ENCODE measurements at places on chromosomes 7 and 10.

DNA sequence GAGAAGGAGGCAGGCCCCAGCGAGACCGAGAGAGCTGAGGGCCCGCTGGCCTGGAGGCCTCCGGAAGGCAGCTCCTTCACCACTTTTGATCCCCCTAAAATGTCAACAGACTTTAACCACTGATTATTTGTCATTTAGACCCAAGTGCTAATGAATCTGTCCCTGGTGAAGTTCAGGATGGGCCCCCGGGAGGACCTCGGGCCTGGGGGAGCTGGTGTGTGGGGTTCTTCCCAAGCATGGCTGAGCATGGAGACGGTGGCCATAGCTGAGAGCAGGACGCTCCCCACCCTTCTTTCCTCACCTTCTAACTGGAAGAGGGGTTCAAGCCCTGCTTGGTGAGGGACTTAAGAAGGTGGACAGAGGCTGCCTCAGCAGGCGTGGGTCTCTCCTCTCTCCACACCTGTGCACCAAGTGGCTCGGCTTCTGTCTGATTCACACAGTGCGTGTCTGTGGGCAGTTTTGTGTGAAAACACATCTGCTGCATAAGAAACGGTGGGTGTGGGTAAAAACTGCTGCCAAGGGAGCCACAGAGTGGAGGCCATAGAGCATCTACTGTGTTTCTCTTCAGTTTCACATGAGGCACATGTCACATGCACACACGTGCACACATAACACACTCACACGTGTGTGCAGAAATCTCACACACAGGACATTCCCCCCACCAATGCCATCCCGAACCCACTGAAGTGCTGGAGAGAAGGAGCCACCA is 53.5 kb upstream of the VIPR2 start:
- DNase-seq: no peak

GRCh38 chr10:22329150-22329549 is 8.3 kb downstream of the BMI1 start:
- DNase-seq: no peak

DNA sequence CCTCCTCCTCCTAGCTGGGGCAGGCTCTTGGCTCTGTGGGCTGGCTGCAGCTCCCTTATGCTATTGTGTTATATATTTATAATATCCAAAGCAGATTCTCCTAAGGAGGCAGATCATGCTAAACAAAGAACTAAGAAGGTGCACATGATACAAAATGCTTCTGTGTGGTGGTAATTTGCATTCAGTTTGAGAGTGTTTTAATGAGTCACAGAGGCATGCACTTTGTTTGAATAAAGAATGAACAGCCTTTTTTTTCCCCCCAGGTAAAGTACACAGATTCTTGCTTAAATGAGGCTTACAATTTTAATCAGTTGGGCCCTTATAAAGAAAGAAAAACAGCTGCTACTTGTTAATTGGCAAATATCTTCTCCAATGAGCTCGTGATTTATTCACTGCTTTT is 95.0 kb downstream of the FANK1 start:
- no peak for DNase-seq

GRCh38 chr10:100637785-100638184 is 102.0 kb downstream of the HIF1AN start:
- DNase-seq: no peak

DNA sequence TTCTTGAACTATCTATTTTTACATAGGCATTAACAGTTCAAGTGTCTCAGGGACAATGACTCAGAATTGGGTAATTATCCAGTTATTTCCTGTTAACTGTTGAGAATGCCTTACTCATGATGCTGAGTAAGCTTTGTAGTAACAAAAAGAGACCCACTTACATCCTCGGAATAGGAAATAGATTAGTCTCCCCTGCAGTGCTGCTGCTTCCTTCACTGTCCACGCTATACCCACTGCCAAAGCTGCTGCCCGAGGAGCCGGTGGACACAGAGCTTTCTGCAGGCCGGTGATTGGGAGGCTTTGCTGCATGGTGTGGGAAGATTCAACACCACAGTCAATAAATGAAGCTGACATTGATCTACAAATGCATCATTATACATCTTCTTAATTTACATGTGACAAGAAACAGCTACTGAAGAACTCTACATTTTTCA is 357.1 kb downstream of the PCLO start:
- DNase-seq: no peak

DNA sequence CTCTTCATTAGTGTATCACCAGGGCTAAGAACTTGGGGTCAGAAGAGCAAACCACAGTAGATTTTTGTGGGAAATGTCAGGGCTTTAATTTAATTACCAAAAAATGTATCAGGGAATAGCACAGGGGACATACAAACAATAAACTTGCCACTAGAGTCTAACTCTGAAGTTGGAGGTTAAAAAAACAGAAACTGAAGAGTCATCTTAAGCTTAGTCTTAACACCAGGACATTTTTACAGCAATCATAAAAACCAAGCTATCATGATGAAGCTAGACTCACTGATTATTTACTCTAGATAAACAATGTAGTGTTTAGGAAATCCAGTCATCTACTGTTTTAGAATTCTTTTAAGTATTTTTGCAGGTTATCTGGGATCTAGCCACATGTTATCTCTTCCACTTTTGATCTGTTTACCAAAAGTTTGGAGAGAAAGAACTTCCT is 48.4 kb upstream of the GLI3 start:
- no peak for DNase-seq

- DNase-seq: no peak
Observed at GRCh38 chr10:45395554-45395953, 21.5 kb downstream of the ALOX5 start.

- DNase-seq: no peak
Observed at GRCh38 chr7:130127404-130127803, 57.1 kb downstream of the KLHDC10 start.

DNA sequence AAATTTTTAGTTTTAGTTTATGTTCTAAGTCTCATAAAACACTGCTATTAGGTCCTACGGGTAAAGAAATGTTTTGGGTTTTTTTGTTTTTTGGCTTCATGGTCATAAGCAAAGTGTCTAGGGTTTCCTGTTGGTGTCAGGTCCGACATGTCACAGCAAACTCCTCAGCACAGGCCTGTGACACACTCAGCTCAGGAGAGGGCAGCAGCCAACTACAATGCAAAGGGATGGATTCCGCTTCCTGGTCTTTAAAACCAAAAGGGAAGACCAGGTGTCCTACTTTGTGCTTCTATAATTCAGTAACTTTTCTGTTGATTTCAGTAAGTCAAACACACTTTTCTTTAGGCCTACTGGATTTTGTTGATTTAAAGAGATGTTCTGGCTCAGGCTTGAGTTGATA is 83.8 kb upstream of the MACROH2A2 start:
- no peak for DNase-seq

GRCh38 chr7:32142649-32143048 is 72.4 kb upstream of the PDE1C start:
- no peak for DNase-seq

GRCh38 chr7:105003275-105003674 is 10.7 kb upstream of the KMT2E start:
- no peak for DNase-seq

DNA sequence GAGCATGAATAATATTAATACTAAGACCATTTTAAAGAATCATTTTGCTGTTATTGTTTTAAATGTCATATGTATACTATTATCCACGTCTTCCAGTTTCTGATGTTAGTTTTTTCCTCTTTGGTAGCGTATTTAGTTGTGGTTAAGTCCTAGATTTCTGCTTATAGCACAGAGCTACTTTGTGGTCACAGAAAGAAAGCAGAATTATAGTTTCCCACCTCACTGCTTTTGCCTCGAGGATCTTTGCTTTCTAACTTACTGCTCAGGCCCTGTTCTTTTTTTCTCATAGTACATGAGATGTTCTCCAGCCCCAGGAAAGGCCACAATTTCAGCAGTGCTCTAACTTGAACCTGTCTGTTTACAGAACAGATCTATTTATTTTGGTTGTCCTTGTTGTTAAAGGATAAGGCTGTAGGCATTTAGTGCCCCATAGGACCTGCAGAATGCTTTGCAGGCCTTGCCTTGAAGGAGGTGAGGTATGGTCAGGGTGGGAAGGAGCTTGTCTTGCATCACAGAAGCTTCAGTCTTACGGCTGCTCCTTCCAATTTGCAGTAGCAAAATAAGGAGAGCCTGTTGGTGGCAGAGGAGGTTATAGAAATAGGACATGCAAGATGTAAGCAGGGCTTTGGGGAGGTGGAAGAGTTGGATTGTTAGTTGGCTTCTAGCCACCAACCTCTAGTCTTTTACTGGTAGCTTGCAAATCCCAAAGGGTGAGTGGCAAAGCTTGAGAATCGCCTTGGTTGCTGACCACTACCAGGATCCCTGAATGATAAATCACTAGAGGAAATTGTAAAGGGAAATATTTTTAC is 129.1 kb downstream of the LRRC4 start:
- no peak for DNase-seq

DNA sequence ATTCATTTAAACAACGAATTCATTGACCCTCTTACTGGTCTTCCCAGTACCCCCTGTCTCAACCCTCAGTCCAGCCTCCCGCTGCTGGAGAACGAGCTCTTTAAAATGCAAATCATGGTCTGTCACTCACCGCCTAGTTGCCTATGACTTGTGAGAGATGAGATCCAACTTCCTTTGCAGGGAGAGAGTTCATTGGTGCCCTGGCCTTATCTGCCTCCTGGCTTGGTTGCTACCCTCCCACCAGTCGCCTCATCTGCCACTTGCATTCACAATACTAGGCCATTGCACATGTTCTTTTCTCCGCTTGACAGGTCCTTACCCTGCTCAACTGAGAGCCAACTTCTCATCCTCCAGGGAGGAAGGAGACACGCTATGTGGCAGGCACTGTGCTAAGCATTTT is 54.0 kb upstream of the MXI1 start:
- DNase-seq: no peak

DNA sequence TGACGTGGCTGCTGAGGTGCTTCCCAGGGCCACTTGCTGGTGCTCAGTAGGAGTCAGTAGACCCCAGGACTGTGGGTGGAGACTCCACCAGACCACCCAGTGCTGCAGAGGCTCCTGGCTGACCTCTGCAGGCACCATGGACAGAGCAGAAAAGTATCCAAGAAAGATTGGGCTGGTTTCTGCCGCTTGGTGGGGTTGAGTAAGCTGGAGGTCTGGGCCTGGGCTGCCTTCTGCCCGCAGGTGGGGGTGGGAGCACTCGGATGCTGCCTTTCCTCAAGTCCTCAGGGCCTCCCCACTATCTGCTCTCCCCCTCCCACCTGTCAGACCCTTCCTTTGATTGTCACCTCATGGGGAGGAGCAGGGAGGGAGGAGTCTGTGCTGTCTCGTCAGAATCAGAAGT is 91.6 kb downstream of the WDR37 start:
- DNase-seq: no peak

DNA sequence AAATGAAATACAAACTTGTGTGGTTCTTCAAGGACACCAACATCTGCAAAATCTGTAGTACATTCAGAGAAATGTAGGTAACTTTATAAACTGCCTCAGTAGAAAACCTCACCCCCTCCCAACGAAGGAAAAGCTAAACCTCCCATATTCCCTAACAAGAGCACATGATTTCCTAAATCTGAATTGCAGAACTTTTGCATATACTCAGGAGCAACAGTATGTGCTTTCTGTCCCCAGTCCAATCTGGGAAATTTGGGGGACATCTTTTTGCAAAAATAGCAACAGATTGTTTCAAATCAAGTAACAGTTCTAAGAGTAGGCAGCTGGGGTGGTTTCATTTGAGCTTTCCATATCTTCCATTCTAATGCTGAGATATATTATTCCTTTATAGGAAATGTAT is 15.8 kb upstream of the MSS51 start:
- no peak for DNase-seq

DNA sequence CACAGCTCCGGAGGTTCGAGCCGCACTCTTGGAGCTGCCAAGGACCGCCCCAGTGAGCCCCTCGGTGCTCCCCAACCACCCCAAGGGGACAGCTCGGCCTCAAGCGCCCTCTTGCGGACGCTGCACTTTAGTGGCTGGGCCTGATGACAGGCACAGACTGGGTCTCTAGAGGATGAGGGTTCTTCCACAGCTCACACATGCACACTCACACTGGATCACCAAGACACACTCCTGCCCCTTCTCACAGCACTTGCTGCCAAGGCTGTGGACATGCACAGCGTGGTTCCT is 2.1 kb downstream of the RET start:
- DNase-seq: no peak

DNA sequence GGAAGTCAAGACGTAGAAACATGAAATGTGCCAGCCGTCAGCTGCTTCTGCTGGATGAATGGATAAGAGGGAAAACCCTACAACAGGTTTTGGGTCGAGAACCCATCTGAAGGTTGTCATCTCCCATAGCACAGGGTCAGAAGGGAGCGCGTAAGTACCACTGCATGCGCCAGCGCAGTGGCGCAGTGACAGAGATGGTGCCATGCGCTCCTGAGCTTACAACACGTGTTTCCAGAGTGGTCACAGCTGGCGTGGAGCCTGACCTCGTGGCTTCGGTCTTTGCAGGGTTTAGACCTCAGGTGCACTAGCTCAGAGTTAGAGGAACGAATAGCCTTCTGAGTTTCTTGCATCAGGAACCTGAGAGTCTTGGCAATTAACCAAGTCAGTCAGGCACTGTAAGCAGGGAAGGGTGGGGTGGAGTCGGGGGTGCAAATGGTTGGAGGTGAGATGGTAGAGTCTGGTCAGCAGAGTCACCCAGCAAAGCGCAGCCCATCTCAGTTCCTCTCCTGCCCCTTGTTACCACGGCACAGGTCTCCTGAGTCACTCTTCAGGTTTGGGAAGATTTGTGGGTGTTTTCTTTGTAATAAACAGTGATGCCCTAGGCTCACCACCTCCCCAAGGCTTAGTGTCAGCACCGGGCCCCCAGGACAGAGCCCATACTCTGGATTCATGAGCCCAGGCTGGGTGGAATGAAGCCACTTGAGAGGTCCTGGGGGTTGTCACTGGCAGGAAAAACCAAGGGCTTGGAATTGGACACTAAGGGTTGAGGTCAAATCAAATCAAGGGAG is 84.1 kb upstream of the PPIF start:
- no peak for DNase-seq

All from stimulated activated CD8-positive, alpha-beta memory T cell treated with anti-CD3 and anti-CD28 coated beads, Interleukin-7, amount 100 ng/mL, for 1 hour (primary cell).